ENCODE measurements at places on chromosomes 1 and 21.

DNA sequence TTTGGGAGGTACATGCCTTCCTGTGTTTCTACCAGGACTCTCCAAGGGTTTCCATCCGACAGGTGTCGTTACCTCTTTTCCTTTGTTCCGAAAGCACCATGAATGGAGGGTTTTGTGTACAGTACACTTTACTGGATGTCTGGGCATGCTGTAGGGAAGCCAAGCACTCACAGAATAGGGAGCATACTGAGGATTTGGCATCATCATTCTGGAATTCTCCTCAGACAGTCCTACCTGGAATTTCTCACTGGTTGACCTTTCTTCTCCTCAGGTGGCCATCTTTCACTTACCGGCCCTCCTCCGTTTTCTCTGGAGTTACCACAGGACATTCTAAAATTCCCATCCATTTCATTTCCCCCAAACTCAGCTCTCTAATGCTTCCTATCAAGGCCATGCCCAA is 5.9 kb upstream of the MPL start:
- no peak for DNase-seq

DNA sequence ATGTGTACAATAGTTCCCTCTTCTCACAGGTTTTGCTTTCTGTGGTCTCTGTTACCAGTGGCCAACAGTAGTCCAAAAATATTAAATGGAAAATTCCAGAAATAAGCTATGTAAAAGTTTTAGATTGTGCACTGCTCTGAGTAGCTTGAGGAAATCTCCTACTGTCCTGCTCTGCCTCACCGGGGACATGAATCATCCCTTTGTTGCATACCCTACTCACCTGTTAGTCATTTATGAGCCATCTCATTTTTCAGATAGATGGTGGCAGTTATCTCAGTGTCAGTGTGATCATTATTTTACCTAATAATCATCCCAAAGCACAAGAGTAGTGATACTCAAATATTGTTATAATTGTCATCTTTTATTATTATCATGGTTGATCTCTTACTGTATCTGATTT is 688.1 kb downstream of the PLA2G4A start:
- no peak for DNase-seq

DNA sequence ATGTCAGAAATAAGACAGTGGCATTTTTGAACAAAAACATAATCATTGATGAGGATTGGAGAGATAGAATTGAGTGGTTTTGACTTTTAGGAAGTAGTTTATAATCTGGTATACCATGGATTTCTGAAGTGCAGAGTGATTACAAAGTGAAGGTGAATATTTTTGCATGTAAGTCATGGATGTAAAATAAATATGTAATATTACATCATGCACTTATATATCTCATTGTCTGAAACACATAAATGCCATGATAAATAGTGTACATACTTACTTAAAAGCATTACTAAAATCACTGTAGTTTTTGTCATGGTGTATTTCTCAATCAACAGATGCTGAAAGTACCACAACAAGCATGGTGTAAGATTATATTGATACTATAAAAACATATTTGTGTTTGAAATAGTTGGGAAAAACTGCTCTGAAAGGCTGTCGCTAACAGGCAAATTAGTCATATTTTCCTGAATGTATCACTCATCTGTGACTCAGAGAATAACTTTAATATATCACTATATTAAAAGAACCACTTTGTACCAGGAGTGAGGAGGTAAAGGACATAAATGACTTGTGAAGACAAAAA is 24.8 kb upstream of the RGS18 start:
- DNase-seq, result no peak

GRCh38 chr1:23343221-23344110 is 618 bp downstream of the HNRNPR start:
- DNase-seq, result peak; percentile 56

GRCh38 chr1:17412093-17412870 is 27.2 kb downstream of the RCC2 start:
- no peak for DNase-seq

DNA sequence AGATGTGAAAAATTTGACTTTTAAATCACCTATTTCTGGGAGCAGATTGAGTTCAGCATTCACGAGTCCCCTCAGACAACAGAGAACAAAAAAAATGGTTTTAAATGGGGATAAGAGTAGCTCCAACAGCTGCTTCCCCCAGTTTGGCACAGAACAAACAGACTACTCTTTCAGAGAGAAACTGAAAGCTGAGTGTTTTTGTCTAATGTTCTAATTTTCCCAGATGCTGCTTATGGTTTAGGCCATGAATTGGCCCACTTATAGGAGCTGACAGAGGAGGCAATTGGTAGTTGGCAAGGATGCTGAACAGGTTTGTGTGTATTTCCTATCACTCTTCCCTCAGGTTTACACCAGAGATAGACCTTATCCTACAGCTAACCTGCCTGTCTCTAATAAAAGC is 1637.4 kb upstream of the PRMT6 start:
- no peak for DNase-seq

DNA sequence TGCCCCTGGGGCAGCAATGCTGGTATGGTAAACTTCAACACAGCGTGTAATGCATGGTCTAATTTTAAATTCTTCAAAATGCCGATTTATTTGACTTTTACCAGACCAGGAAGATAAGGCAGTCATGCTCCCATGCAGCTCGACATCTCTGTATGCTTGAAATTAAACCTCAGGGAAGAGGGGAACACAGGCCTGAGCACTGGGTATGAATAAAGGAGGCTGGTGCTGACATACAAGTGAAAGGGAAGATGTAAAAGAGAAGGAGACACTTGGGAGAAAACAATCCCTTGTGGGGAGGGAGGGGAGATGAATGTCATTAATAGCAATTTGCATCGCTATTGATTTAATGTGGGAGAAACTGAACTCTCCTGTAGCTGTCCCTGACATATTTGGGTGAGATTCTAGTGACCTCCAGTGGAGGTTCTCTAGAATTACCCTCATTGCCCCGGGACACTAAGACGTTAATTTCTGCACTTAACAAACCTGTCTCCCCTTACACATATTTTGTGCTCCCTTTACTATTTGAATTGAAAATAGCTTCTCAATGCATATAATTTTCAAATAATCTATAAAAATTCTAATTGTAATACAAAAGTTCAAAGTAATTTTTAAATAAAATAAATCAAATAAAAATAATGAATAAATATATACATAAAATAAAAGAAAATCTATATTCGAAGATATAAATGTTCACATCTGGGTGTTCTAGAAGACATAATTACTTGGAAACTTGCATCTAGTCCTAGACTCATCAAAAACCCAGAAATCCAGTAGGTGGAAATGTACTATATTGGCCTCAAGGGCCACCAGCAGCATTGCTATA is 283.1 kb downstream of the LMX1A start:
- peak; percentile 42 for DNase-seq

GRCh38 chr21:30209601-30210000 is 6.3 kb downstream of the CLDN8 start:
- no peak for DNase-seq

GRCh38 chr1:94413311-94413710 is 4.9 kb upstream of the ABCD3 start:
- no peak for DNase-seq
